ENCODE measurements at places on chromosomes 3 and 15. TPM values are rescaled to one million over a fixed set of nuclear protein-coding genes. Genes with fewer than 3 reads are reported as not detected.

The SUCNR1 gene
- total RNA-seq, result not detected

DNA sequence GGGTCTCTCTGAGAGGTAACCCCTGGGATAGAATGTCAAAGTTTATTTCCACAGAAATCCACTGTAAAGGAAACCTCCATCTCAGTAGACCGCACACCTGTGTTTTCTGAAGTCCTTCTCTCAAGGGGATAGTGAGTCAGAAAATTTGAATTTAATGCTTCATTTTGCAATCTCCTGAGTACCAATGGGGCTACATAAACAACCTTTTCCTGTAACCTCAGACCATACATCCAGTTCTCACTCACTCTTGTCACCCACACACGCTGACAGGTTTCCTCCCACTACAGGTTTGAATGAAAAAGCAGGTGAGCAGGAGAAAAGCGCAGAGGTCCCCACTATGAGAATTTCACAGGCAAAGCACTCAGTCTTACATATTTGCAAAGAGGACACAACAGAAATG lies 165.3 kb upstream of the MCTP2 start:
- H3K27ac ChIP-seq, result no peak overlapping the region
- DNase-seq, result no peak
- H3K36me3 ChIP-seq, result no peaks in the 10 kb centered on the region
- H3K27me3 ChIP-seq, result no peaks in the 10 kb centered on the region
- H3K4me1 ChIP-seq, result no peaks in the 10 kb centered on the region
- H3K4me3 ChIP-seq, result no peak overlapping the region

The MORC1 gene
- total RNA-seq, result 0.20 TPM

GRCh38 chr3:30085486-30085885 lies 520.9 kb upstream of the TGFBR2 start:
- no peak overlapping the region for H3K27ac ChIP-seq
- no peaks in the 10 kb centered on the region for H3K36me3 ChIP-seq
- H3K4me3 ChIP-seq, result no peak overlapping the region
- no peaks in the 10 kb centered on the region for H3K27me3 ChIP-seq
- H3K4me1 ChIP-seq, result no peaks in the 10 kb centered on the region

The GCSAM gene
- not detected for total RNA-seq

DNA sequence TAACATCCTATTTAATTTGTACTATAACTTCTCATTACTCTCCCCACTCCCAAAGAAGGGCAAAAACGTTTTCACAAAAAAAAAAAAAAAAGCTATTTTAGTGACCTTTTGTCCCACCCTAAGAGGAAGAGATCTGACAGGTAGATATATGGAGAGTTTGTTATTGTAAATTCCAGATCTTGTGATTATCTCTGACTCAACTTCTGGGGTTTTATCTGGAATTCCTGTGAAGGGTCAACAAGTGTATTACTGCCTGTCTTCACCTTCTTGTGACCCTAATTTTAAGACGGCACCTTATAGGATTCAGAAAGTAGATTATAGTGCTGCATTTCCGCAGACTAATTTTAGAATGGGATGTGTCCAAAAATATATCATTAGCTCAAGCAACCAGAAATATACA lies 205.9 kb upstream of the CDIN1 start:
- no peaks in the 10 kb centered on the region for H3K4me1 ChIP-seq
- no peak overlapping the region for H3K4me3 ChIP-seq
- H3K27ac ChIP-seq, result no peak overlapping the region
- H3K36me3 ChIP-seq, result no peaks in the 10 kb centered on the region
- no peaks in the 10 kb centered on the region for H3K27me3 ChIP-seq

The GPR149 gene
- total RNA-seq, result not detected

DNA sequence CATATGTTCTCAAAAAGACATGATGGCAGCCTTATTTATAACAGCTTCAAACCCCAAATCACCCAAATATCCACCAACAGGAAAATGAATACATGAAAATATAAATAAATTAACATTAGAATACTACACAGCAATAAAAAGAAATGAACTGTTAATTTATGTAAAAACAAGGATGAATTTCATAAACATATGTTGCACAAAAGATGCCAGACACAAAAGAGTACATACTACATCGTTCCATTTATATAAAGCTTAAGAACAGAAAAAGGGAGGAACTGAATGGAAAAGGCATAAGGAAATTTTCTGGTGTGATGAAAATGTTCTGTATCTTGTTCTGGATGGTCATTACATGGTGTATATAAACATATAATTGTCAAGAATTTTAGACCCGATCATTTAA lies 69.9 kb upstream of the TUSC7 start:
- DNase-seq, result no peak
- H3K27me3 ChIP-seq, result no peaks in the 10 kb centered on the region
- no peak overlapping the region for H3K27ac ChIP-seq
- no peaks in the 10 kb centered on the region for H3K4me1 ChIP-seq

The KY gene
- not detected for total RNA-seq

- no peak overlapping the region for H3K4me3 ChIP-seq
- no peaks in the 10 kb centered on the region for H3K4me1 ChIP-seq
- H3K27me3 ChIP-seq, result no peaks in the 10 kb centered on the region
- no peak for DNase-seq
- H3K27ac ChIP-seq, result no peak overlapping the region
- no peaks in the 10 kb centered on the region for H3K36me3 ChIP-seq
Measured at GRCh38 chr3:76403556-76403955, 618.2 kb upstream of the ZNF717 start.

- H3K27ac ChIP-seq, result peak overlapping the region; percentile 38
- H3K36me3 ChIP-seq, result no peaks in the 10 kb centered on the region
- H3K4me1 ChIP-seq, result no peaks in the 10 kb centered on the region
- no peaks in the 10 kb centered on the region for H3K27me3 ChIP-seq
- no peak for DNase-seq
- no peak overlapping the region for H3K4me3 ChIP-seq
Measured at GRCh38 chr15:58505581-58505980, 73.8 kb downstream of the LIPC start.

DNA sequence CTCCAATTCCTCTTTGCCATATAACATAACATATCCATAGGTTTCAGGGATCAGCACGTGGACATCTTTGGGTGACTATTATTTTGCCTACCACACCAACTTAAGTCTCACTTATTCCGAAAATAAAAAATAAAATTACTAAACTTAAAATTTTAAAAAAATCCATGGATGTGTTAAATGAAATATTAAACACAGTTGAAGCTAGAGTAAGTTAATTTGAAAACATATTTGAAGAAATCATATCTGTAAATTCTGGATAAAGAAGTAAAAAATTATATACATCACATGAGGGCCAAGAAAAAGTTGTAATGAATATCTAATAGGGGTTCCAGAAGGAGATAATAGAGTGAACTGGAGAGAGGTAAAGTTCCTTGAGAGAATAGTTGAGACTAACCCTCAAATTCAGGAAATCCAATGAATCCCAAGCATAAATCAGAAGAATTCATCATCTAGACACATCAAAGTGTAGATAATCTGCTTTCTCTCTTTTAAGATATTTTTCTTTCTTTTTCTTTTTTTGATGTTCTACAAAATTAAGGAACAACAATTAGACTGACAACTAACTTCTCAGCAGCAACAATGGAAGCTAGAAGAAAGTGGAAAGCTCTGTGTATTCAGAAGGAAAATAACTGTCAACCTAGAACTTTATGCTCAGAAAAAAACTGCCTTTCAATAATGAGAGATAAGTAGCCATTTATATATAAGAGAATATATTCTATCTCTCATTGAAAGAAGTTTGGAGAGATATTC lies 147.4 kb downstream of the ABHD5 start:
- no peaks in the 10 kb centered on the region for H3K27me3 ChIP-seq
- H3K27ac ChIP-seq, result no peak overlapping the region
- H3K4me1 ChIP-seq, result no peaks in the 10 kb centered on the region
- DNase-seq, result no peak
- H3K36me3 ChIP-seq, result no peaks in the 10 kb centered on the region

DNA sequence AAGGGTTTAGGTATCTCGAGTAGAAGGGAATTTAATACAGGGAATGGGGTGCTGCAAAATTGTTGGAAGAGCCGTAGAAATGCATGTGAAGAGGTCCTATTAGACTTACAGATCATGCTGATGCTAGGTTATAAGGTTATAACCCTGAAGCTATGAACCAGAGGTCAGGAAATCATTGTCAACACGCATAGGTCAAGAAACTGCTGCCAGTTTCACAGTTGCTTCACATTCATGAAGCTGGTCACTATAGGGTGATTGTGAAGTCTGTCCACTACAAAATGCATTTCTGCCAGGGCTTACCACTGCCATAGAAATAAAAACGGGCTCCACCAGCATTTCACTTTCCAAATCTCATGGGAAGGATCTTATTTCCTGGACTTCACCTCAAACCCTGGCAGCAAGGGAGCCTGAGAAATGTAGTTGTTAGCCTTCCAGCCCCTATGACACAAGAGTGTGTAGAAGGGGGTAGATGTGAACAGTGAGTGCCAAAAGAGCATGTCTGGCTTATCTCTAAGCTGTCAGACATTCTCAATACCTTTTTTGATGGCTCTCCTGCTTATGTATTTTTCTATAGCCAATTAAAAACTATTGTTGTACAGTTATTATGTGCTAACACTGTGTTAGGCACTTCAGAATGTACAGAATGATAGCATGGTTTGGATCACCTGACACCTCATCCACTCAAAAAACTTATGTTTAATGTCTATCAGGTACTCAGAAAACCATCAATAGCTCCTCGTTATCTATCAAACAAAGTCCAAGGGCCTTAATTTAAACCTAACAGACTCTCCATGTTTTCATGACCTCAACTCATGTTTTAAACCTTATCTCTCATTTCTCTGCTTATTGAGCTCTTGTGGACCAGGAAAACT lies 148.3 kb upstream of the TSC22D2 start:
- H3K4me3 ChIP-seq, result no peak overlapping the region
- no peak for DNase-seq
- no peaks in the 10 kb centered on the region for H3K4me1 ChIP-seq
- no peak overlapping the region for H3K27ac ChIP-seq
- H3K36me3 ChIP-seq, result no peaks in the 10 kb centered on the region

GRCh38 chr3:36680952-36681351 lies 83.4 kb downstream of the DCLK3 start:
- no peak overlapping the region for H3K4me3 ChIP-seq
- H3K36me3 ChIP-seq, result no peaks in the 10 kb centered on the region
- DNase-seq, result no peak
- H3K27ac ChIP-seq, result no peak overlapping the region
- no peaks in the 10 kb centered on the region for H3K4me1 ChIP-seq

The SYNPR gene
- total RNA-seq, result not detected

GRCh38 chr3:109115451-109115850 lies 2.5 kb downstream of the MORC1 start:
- no peak overlapping the region for H3K27ac ChIP-seq
- H3K4me1 ChIP-seq, result no peaks in the 10 kb centered on the region
- H3K4me3 ChIP-seq, result no peak overlapping the region
- no peaks in the 10 kb centered on the region for H3K27me3 ChIP-seq

- no peak for DNase-seq
- H3K4me1 ChIP-seq, result no peaks in the 10 kb centered on the region
- H3K27ac ChIP-seq, result no peak overlapping the region
- H3K4me3 ChIP-seq, result no peak overlapping the region
- no peaks in the 10 kb centered on the region for H3K36me3 ChIP-seq
- no peaks in the 10 kb centered on the region for H3K27me3 ChIP-seq
Measured at GRCh38 chr3:53592862-53593261, 98.5 kb downstream of the CACNA1D start.

DNA sequence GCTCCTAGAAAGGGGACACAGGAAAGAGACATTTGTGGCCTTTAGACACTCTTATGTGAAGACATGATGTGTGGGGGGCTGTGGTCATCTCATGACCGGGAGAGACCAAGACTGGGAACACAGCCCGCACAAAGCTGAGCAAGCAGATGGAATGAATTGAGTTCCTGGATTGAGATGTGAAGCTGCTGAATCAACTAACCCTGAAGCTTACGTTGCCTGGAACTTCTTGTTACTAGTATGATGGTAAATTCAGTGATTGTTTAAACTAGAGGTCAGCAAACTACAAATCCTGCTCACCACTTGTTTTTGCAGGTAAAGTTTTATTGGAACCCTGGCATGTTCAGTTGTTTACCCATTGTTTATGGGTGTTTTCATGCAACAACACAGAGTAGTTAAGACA lies 83.4 kb upstream of the BHLHE40 start:
- no peak overlapping the region for H3K27ac ChIP-seq
- H3K4me1 ChIP-seq, result peaks cover 33% of the 10 kb centered on the region
- H3K27me3 ChIP-seq, result no peaks in the 10 kb centered on the region

The C15orf39 gene
- 14.4 TPM for total RNA-seq

The ALPK3 gene
- 2.4 TPM for total RNA-seq

- no peak overlapping the region for H3K4me3 ChIP-seq
- no peak overlapping the region for H3K27ac ChIP-seq
- no peak for DNase-seq
- no peaks in the 10 kb centered on the region for H3K36me3 ChIP-seq
Measured at GRCh38 chr15:26069231-26069641, 206.1 kb upstream of the ATP10A start.

- no peak overlapping the region for H3K4me3 ChIP-seq
- no peaks in the 10 kb centered on the region for H3K4me1 ChIP-seq
- no peak overlapping the region for H3K27ac ChIP-seq
- H3K36me3 ChIP-seq, result no peaks in the 10 kb centered on the region
- no peaks in the 10 kb centered on the region for H3K27me3 ChIP-seq
Measured at GRCh38 chr3:38543586-38543985, 47.4 kb downstream of the EXOG start.

The NRROS gene
- total RNA-seq, result 14.1 TPM

DNA sequence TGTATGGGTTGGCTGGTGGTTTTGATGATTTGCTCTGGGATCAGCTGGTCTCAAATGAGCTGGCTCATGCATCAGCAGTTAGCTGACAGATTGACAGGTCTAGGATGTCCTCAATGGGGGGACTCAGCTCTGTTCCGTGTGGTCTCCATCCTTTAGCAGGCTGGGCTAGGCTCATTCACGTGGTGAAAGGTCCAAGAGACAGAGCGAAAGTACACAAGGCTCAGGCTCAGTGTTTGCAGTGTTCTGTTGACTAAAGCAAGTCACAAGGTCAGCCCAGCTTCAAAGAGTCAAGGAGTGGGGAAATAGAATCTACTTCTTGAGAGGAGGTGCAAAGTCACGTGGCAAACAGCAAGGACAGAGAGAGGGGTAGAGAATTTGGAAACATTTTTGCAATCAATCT lies 126.5 kb upstream of the CMC1 start:
- no peak overlapping the region for H3K4me3 ChIP-seq
- no peaks in the 10 kb centered on the region for H3K4me1 ChIP-seq
- no peak overlapping the region for H3K27ac ChIP-seq
- H3K27me3 ChIP-seq, result no peaks in the 10 kb centered on the region

DNA sequence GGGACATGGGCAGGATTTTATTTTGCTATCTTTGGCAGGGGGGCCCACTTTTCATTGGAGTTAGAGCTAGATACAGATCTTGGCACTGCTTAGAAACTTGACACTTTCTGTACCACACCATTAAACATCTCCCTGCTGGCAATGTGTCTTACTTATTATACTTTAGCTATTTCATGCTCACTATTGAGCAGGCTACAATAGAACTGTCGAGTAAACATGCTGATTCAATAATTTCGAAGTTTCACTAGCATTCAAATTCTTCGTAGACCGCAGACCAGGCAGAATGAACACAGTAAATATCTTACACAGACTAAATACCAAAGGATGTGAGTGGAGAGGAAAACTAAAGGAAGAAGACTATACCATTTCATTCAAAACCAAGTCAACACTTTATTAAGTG lies 180.8 kb downstream of the UNC13C start:
- no peak overlapping the region for H3K4me3 ChIP-seq
- H3K27ac ChIP-seq, result no peak overlapping the region
- no peaks in the 10 kb centered on the region for H3K27me3 ChIP-seq
- DNase-seq, result no peak
- H3K4me1 ChIP-seq, result no peaks in the 10 kb centered on the region

The FGF7 gene
- 216 TPM for total RNA-seq

- DNase-seq, result no peak
- H3K4me3 ChIP-seq, result no peak overlapping the region
- H3K36me3 ChIP-seq, result no peaks in the 10 kb centered on the region
Measured at GRCh38 chr3:18194431-18194830, 230.7 kb downstream of the SATB1 start.

The RAB11A gene
- total RNA-seq, result 140 TPM

GRCh38 chr15:76327191-76328105 lies 9.1 kb upstream of the ISL2 start:
- no peak overlapping the region for H3K27ac ChIP-seq
- no peaks in the 10 kb centered on the region for H3K4me1 ChIP-seq
